ENCODE measurements at places on chromosomes 12 and 14. TPM values are rescaled to one million over a fixed set of nuclear protein-coding genes. Genes with fewer than 3 reads are reported as not detected.

The VSIG10 gene
- 14.7 TPM for total RNA-seq

The GPR137C gene
- total RNA-seq = 0.23 TPM

DNA sequence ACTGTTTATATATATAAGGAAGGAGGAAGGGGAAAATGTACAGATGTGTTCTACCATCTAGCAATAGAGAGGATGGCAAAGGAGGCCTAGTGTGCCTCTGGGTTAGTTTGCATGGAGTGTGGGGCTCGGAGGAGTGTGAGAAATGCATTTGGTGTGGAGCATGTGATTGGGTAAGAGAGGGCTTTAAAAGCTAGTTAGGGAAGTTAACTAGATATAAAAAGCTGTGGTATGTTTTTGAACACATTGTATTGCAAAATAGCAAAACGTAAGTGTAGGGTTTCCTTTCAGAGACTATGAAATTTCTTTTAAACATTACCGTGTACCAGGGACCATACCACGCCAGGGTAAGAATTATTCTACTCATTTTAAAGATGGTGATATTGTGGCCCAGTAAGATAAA, 53.3 kb upstream of the STXBP6 start:
- no peak overlapping the region for H3K4me3 ChIP-seq
- H3K27ac ChIP-seq = no peak overlapping the region
- H3K36me3 ChIP-seq = no peaks in the 10 kb centered on the region
- H3K4me1 ChIP-seq = no peaks in the 10 kb centered on the region
- ATAC-seq = no peak

The INF2 gene
- 44.6 TPM for total RNA-seq

The GRIP1 gene
- 9.7 TPM for total RNA-seq

DNA sequence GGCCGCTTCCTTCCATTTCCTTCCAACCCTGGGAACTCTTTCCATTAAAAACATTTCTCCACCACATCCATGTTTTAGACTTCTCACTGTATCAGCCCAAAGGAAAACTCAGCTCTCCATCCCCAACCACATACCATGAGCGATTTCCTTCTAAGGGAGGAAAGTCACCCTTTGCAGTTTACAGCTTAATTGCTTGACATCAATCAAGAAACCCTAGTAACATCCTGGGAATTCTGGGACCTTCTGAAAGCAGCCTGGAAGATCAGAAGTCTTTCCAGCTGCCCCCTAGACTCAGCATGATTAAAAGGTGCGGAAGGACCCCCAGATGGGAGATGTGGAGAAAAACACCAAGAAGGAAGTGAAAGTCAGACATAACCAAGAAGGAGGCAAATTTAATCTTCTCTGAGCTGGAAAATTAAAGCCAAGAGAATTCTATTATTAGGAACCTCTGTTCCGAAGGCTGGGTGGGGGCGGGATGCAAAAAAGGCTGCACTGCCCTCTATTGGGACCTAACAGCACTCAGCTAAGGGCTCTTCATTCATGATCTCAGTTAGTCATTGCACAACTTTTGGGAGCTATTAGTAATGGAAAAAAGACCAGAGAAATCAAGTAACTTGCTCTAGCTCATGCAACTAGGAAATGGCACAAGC, 73.3 kb upstream of the PLXNC1 start:
- H3K27ac ChIP-seq = peak overlapping the region; percentile 80
- no peak overlapping the region for H3K4me3 ChIP-seq
- peaks cover 4% of the 10 kb centered on the region for H3K4me1 ChIP-seq
- no peaks in the 10 kb centered on the region for H3K36me3 ChIP-seq

- H3K27ac ChIP-seq = no peak overlapping the region
- H3K36me3 ChIP-seq = no peaks in the 10 kb centered on the region
- H3K4me1 ChIP-seq = peaks cover 3% of the 10 kb centered on the region
- no peak for ATAC-seq
- no peak overlapping the region for H3K4me3 ChIP-seq
- no peaks in the 10 kb centered on the region for H3K27me3 ChIP-seq
Observed at GRCh38 chr12:67533159-67533558, 115.4 kb upstream of the DYRK2 start.

The MYF5 gene
- not detected for total RNA-seq

DNA sequence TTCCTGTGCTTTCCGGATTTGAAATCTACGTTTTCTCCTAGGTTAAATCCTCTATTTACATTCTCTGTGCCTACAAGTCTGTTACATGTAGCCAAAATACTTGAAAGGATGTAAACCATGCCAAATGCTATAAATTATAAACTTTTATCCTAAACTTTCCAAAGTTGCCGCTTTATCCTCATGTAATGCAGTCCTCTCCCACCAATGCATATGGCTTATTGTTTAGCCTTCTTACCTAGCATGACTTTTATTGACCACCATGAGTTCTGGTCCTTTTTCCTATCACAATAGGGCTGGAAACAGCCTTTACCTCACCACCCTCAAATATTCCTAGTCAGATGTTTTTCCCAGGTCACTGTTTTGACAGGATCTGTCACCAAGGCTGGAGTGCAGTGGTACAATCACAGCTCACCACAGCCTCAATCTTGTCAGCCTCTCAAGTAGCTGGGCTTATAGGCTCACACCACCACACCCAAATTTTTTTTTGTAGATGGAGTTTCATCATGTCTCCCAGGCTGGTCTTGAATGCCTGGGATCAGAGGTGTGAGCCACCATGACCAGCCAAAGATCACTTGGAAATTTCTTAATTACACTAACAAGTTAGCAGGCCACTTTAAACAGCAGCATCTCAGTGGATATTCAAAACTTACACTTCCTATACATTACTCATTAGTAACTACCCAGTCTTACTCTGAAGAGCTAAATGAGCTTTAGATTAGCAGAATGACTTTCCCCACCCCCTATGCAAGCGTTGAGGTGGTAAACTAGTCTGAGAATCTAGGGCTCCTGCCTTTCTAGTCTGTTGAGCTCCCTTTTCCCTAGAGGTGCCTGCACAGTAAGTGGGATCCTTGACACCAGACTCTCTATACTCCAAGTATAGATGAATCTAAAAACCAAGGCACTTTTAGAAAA, 4.1 kb downstream of the TUBA1B start:
- no peak for ATAC-seq
- H3K27me3 ChIP-seq = no peaks in the 10 kb centered on the region
- H3K4me1 ChIP-seq = peaks cover 24% of the 10 kb centered on the region
- H3K36me3 ChIP-seq = peaks cover 33% of the 10 kb centered on the region

DNA sequence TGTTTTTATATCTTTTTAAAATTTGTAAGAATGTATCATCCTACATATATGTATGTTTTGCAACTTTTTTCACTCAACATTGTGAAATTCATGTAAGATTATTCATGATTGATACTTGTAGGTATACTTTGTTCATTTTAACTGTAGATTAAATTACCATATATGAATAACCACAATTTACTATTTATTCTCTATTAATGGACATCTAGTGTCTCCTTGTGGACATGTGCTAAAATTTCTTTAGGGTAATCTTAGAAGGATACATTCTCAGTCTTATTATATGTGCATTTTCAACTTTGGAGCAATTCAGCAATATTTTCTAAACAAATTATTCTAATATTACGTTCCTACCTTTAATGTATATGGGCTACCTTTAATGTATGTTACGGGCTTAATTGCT, 192.4 kb downstream of the FUT8 start:
- H3K4me1 ChIP-seq = no peaks in the 10 kb centered on the region
- no peaks in the 10 kb centered on the region for H3K27me3 ChIP-seq
- no peak overlapping the region for H3K4me3 ChIP-seq
- H3K27ac ChIP-seq = no peak overlapping the region

The GPR84 gene
- 0.54 TPM for total RNA-seq

DNA sequence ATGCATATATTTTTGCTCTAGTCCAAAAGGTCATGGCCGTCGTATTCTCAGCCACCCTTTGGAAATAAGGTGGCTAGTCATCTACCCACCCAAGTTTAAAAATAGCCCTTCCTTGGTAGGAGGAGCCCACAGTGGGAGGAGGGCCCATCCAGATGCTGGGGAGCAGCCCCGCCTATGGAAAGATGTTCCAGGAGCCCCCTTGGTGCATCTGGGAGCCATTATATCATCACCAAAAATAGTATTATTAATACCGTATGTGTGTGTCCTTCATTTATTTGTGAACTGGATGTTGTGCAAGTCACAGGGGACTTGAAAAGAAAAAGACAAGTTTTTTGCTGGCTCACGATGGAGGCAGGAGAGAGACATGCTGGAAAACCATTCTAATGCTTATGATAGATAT, 34.0 kb downstream of the EMP1 start:
- peaks cover 6% of the 10 kb centered on the region for H3K27me3 ChIP-seq
- H3K4me1 ChIP-seq = no peaks in the 10 kb centered on the region
- no peak overlapping the region for H3K27ac ChIP-seq
- no peaks in the 10 kb centered on the region for H3K36me3 ChIP-seq

The TNFAIP2 gene
- total RNA-seq = 59.0 TPM

The CD27 gene
- total RNA-seq = 0.89 TPM

DNA sequence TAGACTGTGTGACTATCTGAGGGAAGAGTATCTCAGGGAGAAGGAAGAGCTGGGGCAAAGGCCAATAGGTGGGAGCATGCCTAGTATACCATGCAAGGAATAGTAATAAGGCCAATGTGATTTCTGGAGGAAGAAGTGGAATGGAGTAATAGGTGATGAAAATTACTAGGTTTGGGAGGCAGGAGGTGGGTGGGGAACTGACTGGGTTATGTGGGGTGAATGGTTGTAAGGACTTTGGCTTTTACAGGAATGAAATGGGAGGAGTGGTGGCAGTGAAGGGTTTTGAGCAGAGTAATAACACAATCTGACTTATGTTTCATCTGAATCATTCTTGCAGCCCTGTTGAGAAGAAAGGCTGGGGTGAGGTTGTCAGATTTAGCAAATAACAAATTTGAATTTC, 30.9 kb downstream of the NUBPL start:
- no peak for ATAC-seq
- no peaks in the 10 kb centered on the region for H3K36me3 ChIP-seq
- peaks cover 26% of the 10 kb centered on the region for H3K4me1 ChIP-seq
- no peaks in the 10 kb centered on the region for H3K27me3 ChIP-seq
- H3K4me3 ChIP-seq = no peak overlapping the region
- no peak overlapping the region for H3K27ac ChIP-seq

GRCh38 chr12:66319266-66319954, 17.1 kb downstream of the HELB start:
- no peak overlapping the region for H3K4me3 ChIP-seq
- ATAC-seq = no peak
- H3K27ac ChIP-seq = no peak overlapping the region
- H3K27me3 ChIP-seq = no peaks in the 10 kb centered on the region
- H3K4me1 ChIP-seq = no peaks in the 10 kb centered on the region
- no peaks in the 10 kb centered on the region for H3K36me3 ChIP-seq

DNA sequence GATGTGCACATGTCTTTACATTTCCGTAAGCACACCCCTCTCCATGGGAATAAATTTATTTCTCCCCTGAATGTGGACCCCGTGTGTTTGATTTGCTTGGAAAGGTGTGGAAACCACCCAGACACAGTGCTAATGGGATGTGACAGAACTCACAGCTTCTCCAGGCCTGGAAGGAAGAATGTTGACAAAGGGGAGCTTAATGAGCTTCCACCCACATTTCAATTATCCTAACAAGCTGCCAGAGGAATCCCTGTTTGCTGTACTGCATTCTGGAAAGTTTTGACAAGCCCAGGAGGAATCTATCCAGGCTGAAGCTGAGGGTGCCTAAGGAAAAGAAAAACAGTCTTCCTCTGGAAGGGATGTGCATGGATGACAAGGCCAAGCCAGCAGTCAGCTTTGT, 51.2 kb upstream of the CCDC60 start:
- H3K27me3 ChIP-seq = no peaks in the 10 kb centered on the region
- ATAC-seq = no peak
- no peak overlapping the region for H3K4me3 ChIP-seq
- H3K36me3 ChIP-seq = no peaks in the 10 kb centered on the region
- no peaks in the 10 kb centered on the region for H3K4me1 ChIP-seq

DNA sequence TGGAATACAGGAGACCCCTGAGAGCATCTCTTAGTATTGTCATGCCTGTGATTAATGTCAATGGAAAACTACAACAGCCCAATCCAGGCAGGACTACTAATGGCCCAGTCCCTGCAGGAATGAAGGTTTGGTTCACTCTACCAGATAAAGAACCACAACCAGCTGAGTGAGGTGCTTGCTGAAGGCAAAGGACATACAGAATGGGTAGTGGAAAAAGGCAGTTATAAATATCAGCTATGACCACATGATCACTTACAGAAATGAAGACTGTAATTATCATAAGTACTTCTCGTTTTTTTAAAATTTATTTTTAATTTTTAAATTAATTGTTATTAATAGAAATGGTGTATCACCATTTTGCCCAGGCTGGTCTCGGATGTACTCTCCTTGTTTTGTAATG, 17.2 kb upstream of the LPCAT3 start:
- H3K4me1 ChIP-seq = no peaks in the 10 kb centered on the region
- H3K27ac ChIP-seq = no peak overlapping the region
- H3K27me3 ChIP-seq = no peaks in the 10 kb centered on the region
- no peak overlapping the region for H3K4me3 ChIP-seq
- no peaks in the 10 kb centered on the region for H3K36me3 ChIP-seq

DNA sequence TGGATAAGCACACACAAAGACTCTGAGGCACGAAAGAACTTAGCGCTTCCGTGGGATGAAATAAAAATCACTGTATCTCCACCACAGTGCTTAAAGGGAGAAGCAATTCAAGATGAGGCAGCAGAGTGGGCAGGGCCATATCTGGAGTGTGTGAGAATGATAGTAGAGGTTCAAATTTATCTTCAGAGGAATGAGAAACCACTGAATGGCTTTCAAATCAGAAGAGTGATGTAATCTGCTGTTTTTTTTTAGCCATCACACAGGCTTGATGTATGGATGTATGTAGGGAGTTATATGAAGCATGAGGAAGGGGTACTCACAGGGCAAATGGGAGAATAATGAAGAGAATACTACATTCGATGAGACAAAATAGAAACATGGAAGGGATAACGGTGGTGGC, 24.1 kb downstream of the MDGA2 start:
- no peaks in the 10 kb centered on the region for H3K27me3 ChIP-seq
- H3K4me1 ChIP-seq = no peaks in the 10 kb centered on the region
- no peaks in the 10 kb centered on the region for H3K36me3 ChIP-seq

All from gastroesophageal sphincter (tissue), 4 donors.